Spinal cord (tissue), 10 donors: ENCODE measurements at places on chromosomes 13 and 19.
A peak's percentile ranks its signal among the peaks of the same experiment; 100 is the strongest.

DNA sequence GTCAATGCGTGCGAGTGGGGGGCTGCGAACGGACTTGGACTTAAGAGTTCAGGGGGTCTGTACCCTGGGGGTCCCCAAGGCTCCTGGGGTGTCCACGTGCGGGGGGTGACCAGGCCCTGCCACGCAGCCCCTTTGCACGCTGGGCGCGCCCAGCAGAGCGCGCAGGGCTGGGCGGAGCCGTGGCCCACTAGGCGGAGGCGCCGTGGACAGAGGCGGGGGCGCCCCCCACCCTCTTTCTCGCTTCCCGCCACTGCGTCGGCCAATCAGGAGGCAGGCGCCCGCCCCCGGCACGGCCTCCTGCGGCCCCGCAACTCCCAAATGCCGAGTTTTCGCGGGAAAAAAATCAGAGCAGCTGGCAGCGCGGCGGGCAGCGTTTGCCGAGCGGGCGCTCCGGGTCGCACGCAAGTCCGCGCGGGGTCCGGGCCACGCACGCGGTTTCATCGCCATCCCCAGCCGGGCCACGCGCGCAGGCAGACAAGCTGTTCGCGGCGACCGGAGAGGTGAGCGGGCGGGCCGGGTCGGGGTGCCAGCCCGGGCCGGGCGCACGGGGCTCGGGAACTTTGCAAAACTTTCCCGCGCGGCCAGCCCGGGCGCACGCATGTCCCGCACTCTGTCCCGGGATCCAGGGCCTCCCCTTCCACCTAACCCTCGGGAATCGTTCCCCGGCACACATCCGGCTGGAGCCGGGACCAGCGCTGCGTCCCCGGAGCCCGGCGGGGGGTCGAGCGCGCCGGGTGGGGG is at the start of gene UHRF1:
Gene UHRF1 (plus strand): TSS at position 346 of the 741 bp plus-strand sequence. CDS start 1,385 bp downstream, outside the sequence.
- DNase-seq = no peak

DNA sequence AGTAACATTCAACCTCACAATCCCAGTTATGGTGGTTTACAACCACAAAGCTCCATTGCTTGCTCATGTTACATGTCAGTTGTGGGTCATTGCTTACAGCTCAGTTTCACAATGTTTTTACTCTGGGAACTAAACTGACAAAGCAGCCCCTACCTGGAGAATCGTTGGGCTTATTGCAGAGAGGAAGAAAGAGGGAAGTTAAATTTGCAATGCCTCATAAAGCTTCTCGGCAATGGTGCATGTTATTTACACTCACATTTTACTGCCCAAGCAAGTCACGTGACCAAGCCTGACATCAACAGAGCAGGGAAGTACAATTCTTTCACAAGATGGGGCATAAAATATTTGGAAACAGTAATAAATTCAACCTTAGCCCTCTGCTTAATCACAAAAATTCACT is 441.6 kb downstream of the TDRD3 start:
- no peak for DNase-seq

GRCh38 chr19:20078581-20079031 is 806 bp downstream of the ZNF90 start:
- peak; percentile 40 for DNase-seq

DNA sequence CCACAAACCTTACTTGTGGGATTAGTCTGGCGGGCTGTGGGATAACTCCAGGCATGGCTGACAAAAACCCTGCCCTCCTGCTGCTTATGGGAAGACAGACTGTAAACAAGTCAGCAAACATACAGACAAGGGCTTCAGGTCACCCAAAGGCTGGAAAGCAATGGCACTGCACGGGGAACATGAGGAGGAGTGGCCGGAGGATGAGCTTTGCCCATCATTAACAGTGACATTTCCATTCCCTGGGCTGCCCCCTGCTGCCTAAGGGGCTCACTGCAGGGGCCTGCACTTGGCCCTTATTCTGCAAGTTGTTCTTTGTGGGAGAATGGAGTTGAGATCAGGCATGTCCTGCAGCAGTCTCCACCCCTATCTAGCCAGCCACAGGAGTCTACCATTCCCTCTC is 91.3 kb downstream of the UQCRFS1 start:
- DNase-seq = no peak

- DNase-seq = no peak
Measured at GRCh38 chr13:52104624-52105023, 24.2 kb downstream of the NEK5 start.

- DNase-seq = no peak
Measured at GRCh38 chr13:110855363-110855762, 59.5 kb downstream of the ANKRD10 start.

- no peak for DNase-seq
Measured at GRCh38 chr19:11464333-11465265, 16.2 kb downstream of the ELAVL3 start.

DNA sequence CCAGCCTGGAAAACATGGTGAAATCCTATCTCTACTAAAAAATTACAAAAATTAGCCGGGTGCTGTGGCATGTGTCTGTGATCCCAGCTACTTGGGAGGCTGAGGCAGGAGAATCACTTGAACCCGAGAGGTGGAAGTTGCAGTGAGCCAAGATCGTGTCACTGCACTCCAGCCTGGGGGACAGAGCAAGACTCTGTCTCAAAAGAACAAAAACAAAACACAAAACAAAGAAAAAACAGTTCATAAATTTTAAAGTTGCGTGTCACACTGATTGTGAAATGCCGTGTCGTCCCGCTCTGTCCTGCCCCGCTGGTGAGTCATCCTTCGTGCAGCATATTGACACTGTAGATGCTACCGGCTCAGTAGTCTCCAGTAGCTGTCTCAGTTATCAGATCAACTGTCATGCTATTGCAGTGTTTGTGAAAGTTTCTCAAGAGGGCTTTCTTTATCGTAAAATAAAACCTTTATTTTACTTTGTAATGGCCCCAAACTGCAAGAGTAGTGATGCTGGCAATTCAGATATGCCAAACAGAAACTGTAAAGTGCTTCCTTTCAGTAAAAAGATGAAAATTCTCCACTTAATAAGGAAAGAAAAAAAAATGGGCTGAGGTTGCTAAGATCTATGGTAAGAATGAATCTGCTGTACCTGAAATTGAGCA is 36.4 kb upstream of the IGFL1 start:
- no peak for DNase-seq

GRCh38 chr13:76379341-76380105 is 506.7 kb downstream of the KCTD12 start:
- DNase-seq = no peak

DNA sequence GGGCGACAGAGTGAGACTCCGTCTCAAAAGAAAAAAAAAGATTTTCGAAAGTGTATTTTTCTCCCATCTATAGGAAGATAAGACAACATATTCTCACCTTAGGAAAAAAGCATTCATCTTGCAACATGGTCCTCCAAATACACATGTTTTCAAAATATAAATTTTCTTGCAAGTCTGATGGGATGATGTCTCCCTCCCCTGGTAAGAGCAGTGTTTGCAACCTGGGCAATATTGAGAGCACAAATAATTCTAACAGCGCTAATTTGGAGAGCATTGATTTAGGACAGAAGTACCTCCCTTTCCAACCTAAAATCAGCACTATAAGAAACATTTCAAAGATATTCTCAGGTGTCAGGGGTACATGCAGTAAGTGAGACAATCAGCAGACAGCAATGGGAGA is 61.0 kb upstream of the SHISA2 start:
- no peak for DNase-seq

DNA sequence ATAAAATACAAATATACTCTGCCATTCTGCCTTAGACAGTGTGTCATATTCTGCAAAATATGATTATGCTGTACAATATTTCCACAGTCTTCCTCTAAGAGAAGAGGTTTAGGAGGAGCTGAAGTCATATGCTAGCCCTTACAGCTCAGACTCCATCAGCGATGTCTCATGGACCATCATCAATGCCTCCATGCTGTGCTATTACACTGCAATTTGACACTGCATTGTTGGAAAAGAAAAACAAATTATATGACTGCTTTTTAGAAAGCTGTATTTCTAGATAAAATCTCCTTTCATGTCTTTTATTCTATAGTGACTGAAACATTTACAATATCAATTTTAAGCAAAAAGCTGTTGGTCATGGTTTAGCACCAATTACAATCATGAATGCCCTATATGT is 1089.4 kb upstream of the MIR17HG start:
- no peak for DNase-seq

DNA sequence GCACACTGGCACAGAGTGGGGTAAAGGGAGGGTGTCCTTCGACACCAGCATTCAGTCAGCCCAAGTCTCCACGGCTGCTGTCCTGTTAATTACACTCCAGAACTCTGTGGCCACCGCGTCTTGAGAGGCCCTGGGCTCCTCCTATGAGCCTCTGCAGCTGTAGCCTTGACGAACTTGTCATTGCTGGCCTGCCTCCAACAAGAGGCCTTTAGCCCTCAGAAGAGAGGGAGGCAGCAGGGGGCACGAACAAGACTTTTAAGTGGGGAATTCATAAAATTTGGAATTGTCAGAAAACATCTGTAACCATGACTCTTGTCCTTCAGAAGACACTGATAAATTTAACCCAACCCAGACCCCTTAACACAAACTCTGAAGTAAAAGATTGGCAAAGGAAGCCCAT is 241.9 kb downstream of the UQCRFS1 start:
- DNase-seq = no peak

GRCh38 chr19:35350591-35350990 is 2.9 kb downstream of the FFAR1 start:
- no peak for DNase-seq

DNA sequence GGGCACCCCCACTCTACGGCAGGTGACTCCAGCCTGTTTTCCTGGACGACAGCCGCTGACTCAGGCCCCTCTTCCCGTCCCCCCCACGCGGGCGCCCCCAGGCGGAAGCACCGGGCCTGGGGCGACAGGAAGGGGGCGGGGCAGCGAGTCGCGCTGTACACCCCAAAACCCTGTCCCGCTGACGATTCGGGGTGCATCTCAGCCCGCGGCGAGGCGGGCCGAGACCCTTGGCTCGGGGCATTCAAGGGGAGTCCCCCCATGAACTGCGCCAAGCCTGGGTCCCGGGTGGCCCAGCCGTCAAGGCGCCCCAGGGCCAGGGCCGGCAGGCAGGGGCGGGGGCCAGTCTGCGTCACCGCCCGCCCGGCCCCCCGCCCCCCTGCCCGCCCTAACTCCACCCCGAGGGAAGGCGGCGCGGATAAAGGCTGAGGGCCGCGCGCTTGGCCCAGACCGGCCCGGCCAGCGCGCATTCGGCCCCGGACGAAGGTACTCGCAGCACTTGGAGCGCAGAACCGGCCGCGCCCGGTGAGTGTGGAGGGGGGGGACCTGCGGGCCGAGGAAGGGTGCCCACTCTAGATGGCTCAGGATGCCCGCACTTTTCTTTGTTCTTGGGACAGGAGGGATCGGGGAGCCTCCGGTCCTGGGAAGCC is at the start of gene MIDN:
Gene MIDN (plus strand): TSS at position 445 of the 647 bp plus-strand sequence. CDS start 1,714 bp downstream, outside the sequence.
- DNase-seq = no peak

GRCh38 chr19:1214862-1215731 is 9.5 kb downstream of the STK11 start:
- no peak for DNase-seq

GRCh38 chr13:107102676-107103075 is 534.7 kb upstream of the ARGLU1 start:
- DNase-seq = no peak

DNA sequence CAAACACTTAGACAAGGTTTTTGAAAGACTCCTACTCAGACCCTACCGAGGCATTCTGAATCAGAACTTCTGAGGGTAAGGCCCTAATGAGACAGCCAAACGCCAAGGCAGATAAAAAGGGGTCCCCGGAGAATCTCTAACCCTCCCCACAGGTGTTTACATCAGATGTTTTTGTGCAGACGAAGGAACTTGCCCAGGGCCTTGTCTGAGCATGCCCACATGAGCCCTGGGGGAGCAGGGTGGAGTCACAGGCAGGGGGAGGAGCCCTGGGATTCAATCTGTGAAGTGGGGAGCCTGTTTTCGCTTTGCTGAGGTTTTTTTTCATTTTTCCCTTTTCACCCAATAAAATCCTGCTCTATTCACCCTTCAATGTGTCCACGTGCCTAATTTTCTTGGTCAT is 61.6 kb upstream of the MED4 start:
- no peak for DNase-seq

- no peak for DNase-seq
Measured at GRCh38 chr13:98564204-98564603, 12.7 kb downstream of the STK24 start.

- no peak for DNase-seq
Measured at GRCh38 chr19:29871143-29871542, 59.4 kb downstream of the CCNE1 start.

- DNase-seq = no peak
Measured at GRCh38 chr19:34555447-34555846, 73.9 kb downstream of the WTIP start.

GRCh38 chr13:31042481-31043165 is 110.2 kb downstream of the TEX26 start:
- DNase-seq = no peak

GRCh38 chr13:90591927-90592268 is 755.6 kb upstream of the MIR17HG start:
- no peak for DNase-seq

GRCh38 chr13:40172878-40173277 is 493.6 kb downstream of the FOXO1 start:
- no peak for DNase-seq

DNA sequence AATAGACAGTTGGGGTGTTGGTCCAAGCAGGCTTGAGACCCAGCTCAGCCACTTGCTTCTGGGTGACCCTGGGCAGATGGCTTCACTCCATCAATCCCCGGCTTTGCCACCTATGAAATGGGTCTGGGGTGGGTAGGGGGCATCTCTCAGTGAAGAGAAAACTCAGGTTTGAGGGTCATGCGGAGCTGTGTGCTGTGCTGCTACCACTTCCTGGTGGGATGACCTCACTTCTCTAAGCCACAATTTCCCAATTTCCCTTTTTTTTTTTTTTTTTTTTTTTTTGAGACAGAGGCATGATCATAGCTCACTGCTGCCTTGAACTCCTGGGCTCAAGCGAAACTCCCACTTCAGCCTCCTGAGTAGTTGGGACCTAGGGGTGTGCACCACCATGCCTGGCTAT is 4.6 kb upstream of the PLAUR start:
- DNase-seq = no peak

DNA sequence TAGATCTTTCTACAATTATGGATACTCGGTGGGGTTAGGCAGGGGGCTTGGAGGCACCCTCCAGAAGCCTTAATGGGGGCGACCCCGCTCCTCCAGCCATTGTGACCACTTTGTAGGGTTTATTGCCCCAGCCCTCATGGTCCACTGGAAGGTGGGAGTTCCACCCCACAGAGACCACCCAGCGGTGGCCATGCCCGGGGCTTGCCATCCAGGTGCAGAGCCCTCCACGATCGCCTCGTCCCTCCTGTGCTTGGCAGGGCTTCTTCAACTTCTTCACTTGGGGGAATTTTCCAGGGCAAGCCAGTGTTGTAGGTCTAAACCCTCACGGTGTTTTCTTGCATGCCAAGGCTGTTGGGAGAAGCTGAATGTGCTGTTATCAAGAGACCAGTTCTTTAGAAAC is 16.1 kb downstream of the ZNF536 start:
- no peak for DNase-seq

GRCh38 chr13:79727086-79727485 is 246.1 kb downstream of the NDFIP2 start:
- DNase-seq = no peak

- DNase-seq = no peak
Measured at GRCh38 chr13:34162544-34162933, 344.6 kb downstream of the RFC3 start.

DNA sequence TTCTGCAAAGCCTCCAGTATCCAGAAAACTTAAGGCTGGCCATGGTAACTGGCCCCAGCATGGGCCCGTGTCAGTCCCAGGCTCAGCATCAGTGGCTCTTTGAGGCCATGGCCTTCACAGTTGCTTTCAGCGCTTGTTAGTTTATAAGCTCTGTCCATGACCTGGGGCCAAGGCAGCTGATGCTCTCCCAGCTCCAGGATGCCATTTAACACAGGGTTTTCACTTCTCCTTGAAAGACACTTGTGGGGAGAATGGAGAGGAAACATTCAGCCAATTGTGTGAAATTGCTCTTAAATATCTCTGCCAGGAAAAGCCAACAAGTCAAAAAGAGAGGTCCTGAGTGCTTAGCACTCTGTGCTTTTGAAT is 321.3 kb downstream of the FOXO1 start:
- no peak for DNase-seq
